Stimulated activated CD4-positive, alpha-beta T cell treated with anti-CD3 and anti-CD28 coated beads, Interleukin-2, amount 100 ng/mL, for 24 hours (primary cell): ENCODE measurements at places on chromosomes 2 and 18.

- no peak for DNase-seq
Measured at GRCh38 chr18:78833833-78834232, 145.8 kb upstream of the SALL3 start.

DNA sequence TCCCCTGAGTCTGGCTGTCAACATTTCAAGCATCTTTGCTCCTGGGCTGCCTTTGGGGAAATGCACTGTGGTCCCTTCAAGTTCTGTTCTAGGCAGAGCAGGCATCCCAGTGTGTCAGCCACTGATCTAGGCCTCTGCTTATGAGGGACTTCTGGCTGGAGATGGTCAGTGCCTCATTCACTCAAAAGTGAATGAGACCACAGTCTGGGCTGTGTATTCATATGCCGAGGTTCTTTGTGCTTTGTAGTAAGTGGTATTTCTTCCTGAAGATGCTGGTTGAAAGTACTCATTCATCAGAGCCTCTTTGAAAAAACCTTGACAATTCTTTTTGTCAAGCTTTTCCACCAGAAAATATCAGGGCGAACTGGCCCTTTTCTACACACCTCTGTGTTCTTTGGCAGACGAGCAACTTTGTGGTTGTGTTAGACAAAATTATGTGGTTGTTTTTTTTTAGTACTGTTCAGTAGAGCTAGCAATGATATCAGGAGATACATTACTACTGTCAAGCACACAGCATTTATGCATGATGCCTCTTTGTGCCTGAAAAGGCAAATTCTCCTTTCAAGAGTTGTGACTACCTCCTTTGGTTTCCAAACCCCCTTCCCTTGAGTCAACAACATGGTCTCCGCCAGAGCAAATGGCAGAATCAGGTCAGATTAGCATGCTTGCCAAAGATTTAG lies 510.9 kb upstream of the NRP2 start:
- DNase-seq, result no peak

DNA sequence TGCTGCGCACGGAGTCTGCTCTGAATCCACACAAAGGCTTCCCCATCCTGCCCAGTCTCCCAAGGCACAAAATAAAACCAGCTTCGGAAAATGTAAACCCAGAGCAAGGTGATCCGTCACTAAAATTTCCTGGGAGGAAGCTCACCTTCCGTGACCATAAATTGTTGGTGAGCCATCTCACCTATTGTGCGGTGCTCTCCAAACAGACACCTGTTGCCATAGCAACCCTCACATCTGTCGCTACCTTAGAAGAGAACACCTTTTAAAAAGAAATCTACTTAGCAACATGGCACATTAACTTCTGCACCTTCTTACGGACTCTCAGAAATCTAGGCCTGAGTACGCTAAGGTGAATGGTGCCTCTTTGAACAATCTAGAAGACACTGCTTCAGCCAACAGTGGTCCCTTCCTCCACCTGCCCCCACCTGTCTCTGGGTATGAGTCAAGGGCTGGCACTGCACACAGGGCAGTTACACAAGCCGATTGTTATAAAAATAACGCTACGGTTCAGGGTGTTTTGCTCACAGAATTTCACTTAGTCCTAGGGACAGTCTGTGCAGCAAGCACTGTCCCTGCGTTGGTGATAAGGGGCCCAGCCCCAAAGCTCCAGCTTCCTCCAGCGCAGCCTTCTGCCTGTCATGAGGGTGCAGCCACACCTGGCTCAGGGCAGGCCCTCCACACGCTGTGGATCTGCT lies 114.9 kb upstream of the ID2 start:
- no peak for DNase-seq

- no peak for DNase-seq
Measured at GRCh38 chr18:13389491-13390131, 171.1 kb downstream of the LDLRAD4 start.

DNA sequence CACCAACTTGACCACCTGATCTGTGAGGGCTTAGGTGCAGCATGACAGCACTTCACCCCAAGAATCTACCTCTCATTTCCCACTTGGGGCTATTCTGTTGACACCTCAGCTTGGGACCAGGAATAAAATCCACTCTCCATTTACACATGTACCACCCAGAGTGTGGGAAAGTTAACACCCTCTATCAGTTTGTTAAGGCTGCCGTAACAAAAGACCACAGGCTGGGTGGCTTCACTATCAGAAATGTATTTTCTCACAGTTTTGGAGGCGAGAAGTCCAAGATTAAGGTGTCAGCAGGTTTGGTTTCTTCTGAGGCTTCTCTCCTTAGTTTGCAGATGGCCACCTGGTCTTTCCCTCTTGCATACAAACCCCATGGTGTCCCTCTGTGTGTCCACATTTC lies 277.7 kb upstream of the ERBB4 start:
- no peak for DNase-seq
